Effector memory CD4-positive, alpha-beta T cell (primary cell): ENCODE measurements at places on chromosomes 6 and 20.

- no peak for DNase-seq
Measured at GRCh38 chr6:41958022-41958856, 16.6 kb upstream of the CCND3 start.

GRCh38 chr6:56401477-56402070 is 154.2 kb upstream of the COL21A1 start:
- no peak for DNase-seq

DNA sequence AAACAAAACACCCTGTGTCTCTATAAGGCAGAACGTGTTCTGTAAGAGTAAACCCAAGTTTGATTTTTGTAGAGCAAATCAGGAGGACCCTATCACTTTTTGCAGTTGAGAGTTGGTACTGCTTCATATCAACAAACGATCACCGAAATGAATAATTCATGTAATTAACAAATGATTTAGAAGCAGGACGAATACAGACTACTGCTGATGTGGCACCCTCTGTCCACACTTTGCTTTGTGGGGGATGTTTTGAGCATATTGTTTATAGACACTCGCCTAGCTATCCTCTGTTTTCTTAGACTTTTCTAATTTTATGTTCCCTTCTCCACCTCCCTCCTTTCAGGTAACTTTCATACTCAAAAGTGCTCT is 1.5 kb downstream of the CD2AP start:
- DNase-seq = no peak

DNA sequence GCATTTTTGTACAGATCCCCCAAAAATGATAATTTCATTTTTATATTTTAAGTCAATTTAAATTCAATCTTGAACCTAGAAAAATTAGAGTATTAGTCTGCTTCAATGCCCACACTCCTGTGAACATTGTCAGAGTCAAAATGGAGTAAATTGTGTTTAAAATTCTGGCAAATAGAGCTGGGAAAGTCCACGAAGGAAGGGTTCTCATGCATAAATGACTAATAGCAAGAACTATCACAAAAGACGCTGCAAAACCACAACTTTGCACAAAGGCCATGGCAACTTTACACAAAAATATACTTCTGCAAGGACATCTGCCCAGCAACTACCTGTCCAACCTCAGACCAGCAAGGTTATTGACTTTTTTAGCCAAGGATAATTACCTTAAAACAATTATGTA is 203.2 kb upstream of the SMLR1 start:
- no peak for DNase-seq

DNA sequence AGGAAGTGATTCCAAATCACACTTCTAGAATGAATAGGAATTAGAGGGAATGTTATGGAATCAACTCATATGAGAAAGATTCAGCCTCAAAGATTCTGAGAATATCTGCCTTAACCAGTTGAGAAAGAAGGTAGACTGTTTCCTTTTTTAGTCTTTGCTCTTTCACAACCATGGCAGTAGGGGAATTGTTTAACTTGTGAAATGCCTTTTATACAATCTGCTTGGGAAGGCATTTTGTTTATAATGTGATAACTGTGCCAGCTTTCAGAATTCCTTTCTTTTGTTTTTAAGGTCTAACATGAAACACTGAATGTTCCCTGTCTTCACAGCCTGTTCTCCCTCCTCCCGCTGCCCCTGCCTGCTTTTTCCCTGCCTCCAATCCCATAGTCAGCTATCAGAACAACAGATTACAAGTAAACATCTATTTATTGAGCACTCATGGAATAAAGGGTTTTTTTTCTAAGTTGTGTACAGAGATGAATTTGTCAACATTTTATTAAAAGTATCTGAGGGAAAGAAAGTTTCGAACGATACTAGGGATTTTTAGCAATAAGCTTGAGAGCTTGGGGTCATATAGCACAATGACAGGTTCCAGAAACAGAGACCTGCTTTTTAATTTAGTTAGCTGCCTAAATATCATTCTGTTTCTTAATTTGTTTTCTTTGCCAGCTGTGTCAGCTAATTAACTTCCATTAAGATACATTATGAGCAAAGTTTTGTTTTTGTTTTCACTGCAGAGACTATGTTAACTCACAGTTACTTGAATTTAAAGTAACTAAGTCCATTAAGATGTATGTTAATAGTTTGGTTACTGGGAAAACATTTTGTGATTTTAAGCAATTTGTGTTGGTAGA is 28.3 kb upstream of the FBXO30 start:
- DNase-seq = no peak

DNA sequence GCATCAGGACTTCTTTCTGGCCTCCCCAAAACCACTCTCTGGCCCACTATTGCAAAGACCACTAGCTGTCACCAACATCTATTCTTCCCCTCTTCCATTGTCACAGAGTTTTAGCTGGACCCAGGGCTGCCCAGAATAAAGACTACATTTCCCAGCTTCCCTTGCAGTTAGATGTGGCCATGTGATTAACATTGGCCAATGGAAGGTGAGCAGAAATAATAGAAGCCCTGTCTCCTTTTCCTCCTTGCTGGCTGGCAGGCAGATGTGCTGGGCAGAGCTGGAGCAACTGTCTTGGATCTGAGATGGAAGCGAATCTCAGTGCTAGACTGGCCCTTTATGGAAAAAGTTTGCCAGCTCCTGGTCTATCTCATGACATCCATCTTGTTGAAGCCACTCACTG is 97.0 kb downstream of the KCNB1 start:
- DNase-seq = no peak

DNA sequence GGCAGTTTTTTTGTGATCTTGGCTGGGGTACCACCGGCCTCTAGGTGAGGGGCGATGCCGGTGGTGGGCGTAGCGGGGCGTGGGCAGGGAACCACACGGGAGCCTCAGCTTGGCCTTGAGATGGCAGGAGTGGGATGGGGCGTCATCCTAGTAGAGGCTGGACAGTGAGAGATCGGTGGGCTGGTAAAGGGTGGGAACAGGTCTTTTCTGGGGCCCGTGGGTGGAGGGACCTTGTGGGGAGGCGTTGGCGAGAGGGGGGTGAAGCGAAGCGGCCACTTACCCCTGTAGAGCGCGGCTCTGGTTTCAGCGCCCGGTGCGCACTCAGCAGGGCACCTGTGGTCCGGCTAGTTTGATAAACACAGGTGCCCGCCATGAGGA is 12.0 kb downstream of the ITPR3 start:
- DNase-seq = no peak

DNA sequence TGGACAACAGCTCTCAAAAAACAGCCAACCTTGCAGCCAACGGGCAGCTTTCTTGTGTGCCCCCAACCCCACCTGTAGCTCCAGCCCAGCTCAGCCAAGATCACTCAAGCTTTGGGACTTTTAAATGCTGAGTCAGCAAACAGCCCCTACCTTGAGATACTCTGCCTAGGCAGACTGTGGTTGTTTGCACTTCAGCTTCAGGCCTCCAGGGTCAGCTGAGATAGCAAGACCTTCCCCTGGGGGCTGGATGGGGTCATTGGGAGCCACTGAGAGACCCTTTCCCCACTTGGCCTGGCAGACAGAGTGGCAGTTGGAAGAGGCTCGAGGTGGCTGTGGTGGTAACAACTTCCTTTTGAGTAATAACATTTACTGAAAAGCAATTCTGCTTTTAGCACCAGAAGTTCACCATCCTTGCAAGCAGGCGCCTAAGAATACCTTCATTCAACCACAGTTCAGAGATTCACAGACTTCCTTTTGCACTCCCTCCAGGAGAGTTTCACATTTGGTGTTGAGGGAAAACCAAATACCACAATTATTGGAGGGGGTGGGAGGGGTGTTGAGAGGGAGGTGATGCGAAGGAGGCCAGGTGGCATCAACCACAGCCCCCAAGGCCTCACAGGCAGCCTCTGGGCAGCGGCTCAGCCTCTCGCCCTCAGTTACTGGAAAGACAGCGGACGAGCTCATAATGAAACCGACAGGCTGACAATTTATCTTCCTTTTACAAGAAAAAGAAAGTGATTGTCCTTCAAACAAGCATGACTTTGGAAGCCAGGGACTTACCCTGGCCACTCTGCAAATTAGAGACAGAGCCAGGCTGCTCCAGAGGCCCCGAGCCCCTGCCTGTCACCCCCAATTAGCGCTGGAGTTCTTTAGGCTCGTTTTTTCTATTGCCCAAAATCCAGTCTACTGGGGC is 148.1 kb downstream of the CEBPB start:
- DNase-seq = no peak

GRCh38 chr6:89612121-89612520 is 26.4 kb downstream of the LYRM2 start:
- DNase-seq = no peak

GRCh38 chr6:113786168-113786567 is 71.0 kb upstream of the MARCKS start:
- DNase-seq = no peak

- DNase-seq = no peak
Measured at GRCh38 chr6:167925026-167925425, 72.4 kb upstream of the KIF25 start.

GRCh38 chr6:158164579-158165170 is 3.4 kb downstream of the SERAC1 start:
- no peak for DNase-seq

DNA sequence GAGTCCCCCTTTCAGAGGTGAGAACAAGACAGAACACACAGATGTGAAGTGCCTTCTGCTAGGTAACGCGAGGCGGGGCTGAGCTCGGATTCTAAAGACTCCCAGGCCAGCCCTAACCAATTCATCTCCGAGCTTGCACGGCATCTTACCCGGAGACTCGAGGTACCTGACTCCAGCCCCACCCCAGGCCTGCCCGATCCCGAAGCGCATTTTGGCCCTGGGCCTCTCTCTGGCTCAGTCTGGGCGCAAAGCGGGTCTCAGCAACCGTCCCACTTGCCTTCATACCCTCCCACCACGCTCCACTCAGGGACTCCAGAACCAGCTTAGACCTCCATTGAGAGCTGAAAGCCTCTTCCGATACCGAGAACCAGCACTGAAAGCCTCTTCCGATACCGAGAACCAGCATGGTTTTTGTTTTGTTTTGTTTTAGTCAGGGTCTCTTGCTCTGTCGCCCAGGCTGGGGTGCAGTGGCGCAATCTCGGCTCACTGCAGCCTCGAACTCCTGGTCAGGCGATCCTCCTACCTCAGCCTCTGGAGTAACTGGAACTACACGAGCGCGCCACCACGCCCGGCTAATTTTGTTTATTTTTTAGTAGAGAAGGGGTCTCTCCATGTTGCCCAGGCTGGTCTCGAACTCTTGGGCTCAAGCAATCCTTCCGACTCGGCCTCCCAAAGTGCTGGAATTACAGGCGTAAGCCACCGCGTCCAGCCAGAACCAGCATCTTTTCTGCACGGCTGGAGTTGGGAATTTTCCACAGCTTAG is 557 bp upstream of the DYNLRB1 start:
- peak; percentile 62 for DNase-seq

DNA sequence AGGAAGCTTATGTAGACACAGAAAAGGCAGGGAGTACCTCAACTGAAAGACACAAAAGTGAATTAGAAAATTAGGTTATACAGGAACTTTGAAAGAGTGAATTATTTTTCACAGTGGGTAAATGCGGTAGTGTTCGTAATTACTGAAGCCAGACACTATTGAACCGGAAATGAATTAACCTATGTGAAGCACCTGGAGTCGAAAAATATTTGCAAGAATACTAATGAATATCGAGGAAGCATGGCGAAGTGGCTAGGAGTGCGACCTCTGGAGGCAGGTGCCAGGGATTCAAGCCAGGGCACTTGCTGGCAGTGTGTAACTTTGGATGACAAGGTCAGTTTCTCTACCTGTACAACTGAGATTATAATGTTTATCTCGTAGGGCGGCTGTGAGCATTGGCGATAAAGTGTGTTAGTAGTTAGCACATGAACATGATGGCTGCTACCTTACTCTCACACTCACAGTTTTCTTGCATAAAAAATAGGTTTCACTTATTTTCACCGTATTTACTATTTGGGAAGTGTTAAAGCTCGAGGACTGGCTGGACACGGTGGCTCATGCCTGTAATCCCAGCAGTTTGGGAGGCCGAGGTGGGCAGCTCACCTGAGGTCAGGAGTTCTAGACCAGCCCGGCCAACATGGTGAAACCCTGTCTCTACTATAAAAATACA is 567 bp upstream of the SLC18B1 start:
- DNase-seq = peak; percentile 59

GRCh38 chr6:26550250-26550993 is 12.3 kb downstream of the HMGN4 start:
- peak; percentile 49 for DNase-seq

- DNase-seq = no peak
Measured at GRCh38 chr20:63334356-63334755, 26.8 kb downstream of the CHRNA4 start.

DNA sequence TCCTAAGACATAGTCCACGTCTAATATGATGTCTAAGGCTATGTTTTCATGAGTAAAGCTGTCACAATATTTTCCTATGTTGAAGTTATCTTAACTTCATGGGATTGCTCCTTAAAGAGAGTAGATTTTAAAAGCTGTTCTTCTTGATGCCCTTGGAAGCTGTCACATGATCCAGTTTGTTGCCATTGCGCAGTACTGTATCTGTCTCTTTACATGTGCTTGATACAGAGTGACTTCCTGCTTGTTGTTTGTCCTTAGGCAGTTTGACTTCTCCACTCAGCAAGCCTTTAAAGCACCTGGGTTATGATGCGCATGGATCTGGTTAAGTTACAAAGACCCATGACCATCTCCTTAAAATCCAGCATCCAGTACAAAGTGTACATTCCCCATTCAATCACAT is 85.4 kb downstream of the CDYL start:
- no peak for DNase-seq

DNA sequence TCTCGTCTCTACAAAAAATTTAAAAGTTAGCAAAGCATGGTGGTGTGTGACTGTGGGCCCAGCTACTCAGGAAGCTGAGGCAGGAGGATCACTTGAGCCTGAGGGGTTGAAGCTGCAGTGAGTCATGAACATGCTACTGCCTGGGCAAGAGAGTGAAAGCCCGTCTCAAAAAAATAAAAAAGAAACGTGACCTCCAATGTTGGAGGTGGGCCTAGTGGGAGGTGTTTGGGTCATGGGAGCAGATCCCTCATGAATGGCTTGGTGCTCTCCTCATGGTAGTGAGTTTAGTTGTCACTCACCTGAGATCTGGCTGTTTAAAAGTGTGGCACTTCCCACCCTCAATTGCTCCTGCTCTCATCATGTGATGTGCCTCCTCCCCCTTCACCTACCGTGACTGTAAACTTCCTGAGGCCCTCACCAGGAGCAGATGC is 24.3 kb downstream of the RBL1 start:
- no peak for DNase-seq

DNA sequence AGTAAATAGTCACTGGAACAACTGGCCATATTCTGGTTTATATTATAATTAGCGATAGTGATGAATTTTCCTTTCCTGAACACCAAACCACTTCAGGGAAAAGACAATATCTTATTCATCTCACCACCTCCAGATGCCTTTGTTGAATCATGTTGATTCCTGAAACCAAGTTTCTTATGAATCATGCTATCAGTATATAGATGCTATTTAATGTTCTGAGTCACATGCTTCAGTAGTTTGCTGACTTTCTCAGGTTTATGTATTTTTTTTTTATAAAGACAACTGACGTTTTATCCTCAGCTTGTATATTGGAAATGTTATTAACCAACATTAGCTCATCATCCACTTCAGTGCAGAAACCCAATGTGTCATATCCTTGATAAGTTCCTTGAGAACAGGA is 710.2 kb upstream of the POU3F2 start:
- DNase-seq = no peak
